ENCODE measurements at places on chromosomes 2 and 18.

GRCh38 chr2:10378189-10378588 is 69.9 kb downstream of the ODC1 start:
- no peak for DNase-seq

DNA sequence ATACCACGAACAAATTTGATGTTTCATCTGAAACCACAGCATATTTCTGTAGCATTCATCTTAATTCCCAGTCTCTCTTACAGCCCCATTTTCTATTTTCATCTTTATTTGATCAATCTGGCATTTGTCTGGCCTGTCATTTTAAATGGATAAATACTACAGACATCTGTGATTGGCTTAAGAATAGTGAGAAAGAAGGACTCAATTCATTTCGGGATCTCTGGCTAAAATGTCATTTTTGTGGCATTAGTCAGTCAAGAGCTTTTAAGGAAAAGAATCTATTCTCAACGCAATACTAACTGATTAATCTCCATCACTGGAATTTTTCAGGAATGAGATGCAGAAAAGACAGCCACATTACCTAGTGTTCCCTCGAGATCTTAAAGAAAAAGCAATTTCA is 585.9 kb downstream of the IRS1 start:
- DNase-seq = no peak

DNA sequence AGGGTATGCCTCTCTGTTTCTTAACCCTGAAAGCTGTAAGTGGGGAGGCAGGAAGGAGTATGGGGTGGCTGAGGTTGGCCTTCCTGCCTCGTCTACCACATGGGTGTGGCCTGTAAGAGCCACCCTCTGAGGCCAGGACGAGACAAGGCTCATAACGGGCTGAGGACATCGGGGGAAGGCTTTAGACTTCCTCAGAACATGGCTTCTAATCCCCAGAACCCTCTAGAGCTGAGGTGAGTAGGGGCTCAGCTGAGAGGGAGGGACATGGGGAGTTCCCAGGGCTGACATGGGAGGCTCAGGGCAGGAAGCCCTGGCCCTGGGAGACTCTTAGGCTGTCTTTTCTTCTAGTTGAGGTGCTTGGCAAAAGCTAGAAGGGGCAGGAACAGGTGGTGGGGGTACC is 36.7 kb downstream of the EMX1 start:
- DNase-seq = no peak

- no peak for DNase-seq
These were observed 229.3 kb downstream of the RAB3GAP1 start for GRCh38 chr2:135281379-135281778.

GRCh38 chr2:120802867-120803484 is 67.3 kb downstream of the GLI2 start:
- DNase-seq = no peak

Measured in Caki2 (cell line).